Hypothalamus (tissue), 51 donors: ENCODE measurements at places on chromosomes 4 and X.

DNA sequence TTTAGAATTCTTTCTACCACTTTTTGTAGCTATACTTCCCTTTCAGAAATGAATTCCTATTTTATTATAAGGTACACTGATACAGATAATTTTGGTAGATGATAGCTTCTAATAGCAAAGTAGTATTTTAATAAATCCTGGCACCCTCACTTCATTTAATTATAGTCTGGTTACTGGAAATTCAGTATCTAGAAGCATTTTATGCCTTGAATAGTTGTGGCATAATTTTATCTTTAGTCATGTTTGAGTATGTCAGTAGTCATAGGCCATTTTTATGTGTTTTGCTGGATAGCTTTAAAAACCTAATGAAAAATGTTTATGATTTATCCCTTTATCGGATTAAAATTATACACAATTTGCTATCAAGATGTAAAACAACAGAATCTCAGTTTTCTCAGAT, 92.3 kb downstream of the DIAPH2 start:
- DNase-seq: no peak

GRCh38 chr4:2617955-2618354, 81.5 kb downstream of the FAM193A start:
- DNase-seq: no peak

DNA sequence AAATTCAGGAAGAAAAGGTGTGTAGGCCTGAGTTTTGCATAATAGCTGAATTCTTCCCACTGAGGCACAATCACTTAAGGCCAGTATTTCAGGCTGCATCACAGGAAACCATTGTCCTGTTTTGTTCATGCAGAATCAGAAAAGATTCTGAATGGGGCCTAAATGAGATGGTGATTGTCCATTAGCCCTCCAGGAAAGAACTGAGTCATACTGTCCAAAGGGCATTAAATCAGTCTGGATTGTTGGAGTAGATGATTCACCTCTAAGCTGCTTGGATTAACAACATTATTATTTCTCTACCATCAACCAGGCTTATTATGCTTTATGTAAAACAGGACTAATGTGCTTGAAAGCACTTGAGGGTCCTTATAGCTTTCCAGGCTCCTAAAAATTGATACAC, 36.2 kb downstream of the CT47B1 start:
- no peak for DNase-seq

- no peak for DNase-seq
Measured at GRCh38 chrX:94123062-94123461, 449.1 kb downstream of the FAM133A start.

DNA sequence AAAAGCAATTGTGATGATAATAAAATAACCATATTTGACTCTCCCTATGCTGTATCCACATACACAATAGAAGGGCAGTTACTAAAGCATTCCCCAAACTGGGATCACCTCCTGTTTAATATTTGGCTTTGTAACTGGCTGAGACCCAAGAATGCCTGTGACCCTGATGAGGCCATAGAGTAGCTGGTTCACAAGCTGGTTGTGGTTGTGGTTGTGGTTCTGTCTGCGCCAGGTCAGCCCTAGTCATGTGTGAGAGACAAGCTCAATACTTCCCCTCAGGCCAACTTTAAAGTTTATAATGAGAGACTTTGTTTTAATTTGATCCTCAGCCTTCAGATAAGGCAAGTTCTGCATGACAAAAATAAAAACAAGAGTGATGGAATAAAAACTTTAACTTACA, 209.9 kb downstream of the PARM1 start:
- no peak for DNase-seq

DNA sequence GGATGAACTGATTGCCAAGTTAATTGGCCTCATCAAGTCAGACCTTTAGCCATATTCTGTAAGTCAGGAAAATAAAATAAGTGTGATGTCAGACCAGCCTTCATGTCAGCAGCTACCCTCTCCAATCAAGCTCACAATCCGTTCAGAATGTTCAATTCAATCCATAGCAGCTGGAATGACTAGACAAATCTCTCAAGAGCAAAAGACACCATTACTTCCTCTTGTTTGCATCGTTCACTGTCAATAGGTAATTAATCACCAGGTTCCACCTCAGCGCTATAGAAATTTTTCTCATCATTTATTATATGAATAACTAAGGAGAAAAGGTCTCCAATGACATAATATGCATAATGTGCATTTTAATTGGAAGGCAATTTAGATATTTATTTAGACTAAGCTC, 321.0 kb upstream of the GRIA3 start:
- DNase-seq: no peak
